Activated naive CD4-positive, alpha-beta T cell treated with anti-CD3 and anti-CD28 coated beads, Interleukin-2, amount 50 U/mL, for 72 hours (primary cell): ENCODE measurements at places on chromosomes 16 and 17. TPM values are rescaled to one million over a fixed set of nuclear protein-coding genes. Genes with fewer than 3 reads are reported as not detected.

DNA sequence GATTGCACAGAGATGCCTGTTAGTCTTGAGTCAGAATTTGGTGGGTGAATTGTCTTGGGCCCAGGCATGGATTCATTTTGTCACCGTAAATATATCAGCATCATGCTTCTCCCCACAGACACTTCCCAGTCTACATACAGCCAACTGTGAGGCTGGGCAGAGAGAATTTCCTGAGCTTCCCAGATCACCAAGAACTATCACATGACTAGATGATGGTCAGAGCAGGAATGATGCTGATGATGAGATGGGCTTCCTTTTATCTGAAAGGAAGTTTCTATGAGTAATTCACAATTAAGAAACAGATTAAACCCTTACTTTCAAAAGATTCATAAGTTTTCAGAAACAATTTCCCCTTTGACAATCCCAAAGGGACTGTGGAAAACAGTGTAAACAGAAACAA lies 323 bp upstream of the KRTAP9-9 start:
- DNase-seq: no peak

GLOD4 gene
- 63.3 TPM for total RNA-seq

- no peak for DNase-seq
Observed at GRCh38 chr17:80703142-80703478, 158.5 kb downstream of the RPTOR start.

DNA sequence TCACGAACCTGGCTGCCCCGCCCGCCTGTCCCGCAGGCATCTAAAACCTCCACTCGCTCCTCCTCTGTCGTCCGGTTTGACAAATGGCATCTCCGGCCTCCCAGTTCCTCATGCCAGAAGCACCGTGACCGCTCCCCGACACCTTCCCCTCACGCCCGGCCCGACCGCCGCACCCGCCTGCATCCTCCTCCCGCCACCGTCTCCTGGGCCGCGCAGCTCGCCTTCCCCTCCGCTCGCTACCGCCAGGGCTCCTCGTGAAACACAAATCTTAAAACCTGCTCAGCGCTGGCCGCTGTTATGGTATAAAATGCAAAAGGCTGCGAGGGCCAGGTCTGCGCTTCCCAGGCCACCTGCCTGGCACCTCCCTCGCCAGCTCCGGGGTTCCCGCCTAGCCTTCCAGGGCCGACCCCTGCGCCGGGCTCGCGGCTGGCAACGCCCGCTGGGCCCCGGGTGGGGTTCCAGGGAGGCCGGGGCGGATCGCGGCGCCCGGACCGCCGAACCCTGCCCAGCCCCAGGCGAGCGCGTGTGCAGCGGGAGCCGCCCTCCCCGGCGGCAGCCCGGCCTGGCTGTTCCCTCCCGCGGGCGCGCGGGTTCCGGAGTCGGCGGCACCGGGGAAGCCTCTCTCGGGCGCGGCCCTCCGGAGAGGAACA lies 488 bp downstream of the SPSB3 start:
- peak; percentile 42 for DNase-seq

DNA sequence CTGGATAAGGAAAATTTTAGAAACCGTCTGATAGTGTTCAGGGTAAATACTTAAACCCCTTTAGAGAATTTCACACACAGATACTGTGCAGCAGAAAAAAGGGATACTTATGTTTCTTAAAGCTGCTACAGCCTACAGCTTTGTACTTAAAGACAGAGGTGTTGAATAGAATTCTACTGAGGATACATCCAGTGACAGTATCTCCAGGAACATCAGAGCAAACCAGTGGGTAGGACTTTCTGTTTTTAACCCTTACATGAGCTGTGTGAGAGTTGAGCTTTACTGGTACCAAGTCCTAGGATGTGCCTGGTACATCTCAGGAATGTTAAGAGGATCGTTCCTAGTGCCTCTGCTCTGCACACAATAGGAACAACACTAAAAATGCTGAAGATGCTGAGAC lies 191.5 kb downstream of the FTO start:
- DNase-seq: no peak

DNA sequence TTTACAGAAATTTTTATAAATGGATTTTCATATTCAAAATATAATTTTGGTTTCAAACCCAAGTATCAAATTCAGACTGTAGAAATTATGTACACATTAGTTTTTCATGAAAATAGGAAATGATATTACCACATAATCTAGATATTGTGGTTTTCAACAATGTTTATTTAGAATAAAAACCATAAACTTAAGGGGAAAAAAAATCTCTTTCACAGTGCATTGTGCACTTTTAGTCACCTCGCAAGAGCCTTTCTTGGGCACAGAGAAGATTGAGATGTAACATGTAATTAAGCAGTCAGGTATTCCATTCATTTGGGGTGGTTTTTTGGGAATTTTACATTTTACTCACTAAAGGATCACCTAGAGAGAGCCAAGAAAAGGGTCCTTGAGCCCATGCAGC lies 104.0 kb downstream of the TANC2 start:
- DNase-seq: no peak

GRCh38 chr17:67280279-67280678 lies 35.3 kb upstream of the HELZ start:
- no peak for DNase-seq

GRCh38 chr16:1019231-1020090 lies 37.9 kb downstream of the SOX8 start:
- DNase-seq: no peak

- no peak for DNase-seq
Observed at GRCh38 chr17:53100126-53100525, 722.6 kb upstream of the KIF2B start.

SLC6A4 gene
- total RNA-seq: not detected

- DNase-seq: no peak
Observed at GRCh38 chr16:47316442-47317015, 144.3 kb downstream of the ITFG1 start.

GRCh38 chr17:795721-796120 lies 13.6 kb downstream of the MRM3 start:
- DNase-seq: no peak

GRCh38 chr17:2436316-2436905 lies 35.6 kb upstream of the MNT start:
- no peak for DNase-seq

DNA sequence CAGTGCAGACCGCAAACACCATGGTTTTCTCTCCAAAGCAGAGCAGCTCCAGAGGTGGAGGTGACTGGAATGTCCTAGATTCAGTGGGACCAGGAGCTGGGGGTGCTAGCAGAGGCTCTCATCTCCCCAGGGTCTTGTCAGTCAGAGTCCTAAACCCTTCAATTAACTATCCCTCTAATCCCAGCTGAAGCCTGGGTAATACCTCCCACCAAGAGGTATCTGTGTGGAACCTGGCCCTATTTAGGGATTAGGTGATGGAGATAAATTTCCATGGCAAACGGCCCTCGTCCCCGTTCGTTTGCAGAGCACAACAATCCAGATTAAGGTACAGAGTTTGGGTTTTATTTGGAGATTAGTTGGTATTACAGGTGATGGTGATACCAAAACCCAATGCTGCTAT lies 1.8 kb downstream of the SEBOX start:
- DNase-seq: no peak

ALDOC gene
- 220 TPM for total RNA-seq

GRCh38 chr17:71948703-71949422 lies 172.0 kb upstream of the SOX9 start:
- no peak for DNase-seq

DNA sequence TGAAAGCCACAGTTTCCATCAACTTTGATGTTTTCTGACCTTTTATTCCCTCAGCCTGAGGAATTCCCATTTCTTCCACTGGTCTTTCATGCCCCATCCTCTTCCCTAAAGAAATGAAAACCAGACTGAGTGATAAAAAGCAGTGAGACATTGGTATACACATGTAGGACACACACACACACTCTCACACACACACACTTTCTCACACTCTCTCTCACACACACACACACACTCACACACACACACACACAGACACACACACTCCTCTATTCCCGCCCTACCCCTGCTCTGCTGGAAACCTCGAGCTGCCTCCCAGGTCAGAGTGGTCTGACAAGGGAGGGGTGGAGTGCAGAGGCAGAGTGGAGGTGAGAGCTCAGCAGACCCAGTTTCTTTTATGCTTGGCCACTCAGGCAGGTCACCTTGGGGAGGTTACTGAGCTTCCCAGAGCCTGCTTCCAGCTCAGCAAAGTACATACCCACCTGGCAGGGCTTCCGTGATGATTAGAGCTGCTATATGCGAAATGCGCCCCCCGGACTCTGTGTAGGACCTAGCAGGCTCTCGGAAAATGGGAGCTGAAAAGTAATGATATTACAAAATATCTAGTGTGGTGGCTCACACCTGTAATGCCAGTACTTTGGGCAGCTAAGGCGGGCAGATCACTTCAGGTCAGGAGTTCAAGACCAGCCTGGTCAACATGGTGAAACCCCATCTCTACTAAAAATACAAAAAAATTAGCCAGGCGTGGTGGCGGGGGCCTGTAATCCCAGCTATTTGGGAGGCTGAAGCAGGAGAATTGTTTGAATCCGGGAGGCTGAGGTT lies 30.7 kb downstream of the CCR7 start:
- DNase-seq: peak; percentile 48

DNA sequence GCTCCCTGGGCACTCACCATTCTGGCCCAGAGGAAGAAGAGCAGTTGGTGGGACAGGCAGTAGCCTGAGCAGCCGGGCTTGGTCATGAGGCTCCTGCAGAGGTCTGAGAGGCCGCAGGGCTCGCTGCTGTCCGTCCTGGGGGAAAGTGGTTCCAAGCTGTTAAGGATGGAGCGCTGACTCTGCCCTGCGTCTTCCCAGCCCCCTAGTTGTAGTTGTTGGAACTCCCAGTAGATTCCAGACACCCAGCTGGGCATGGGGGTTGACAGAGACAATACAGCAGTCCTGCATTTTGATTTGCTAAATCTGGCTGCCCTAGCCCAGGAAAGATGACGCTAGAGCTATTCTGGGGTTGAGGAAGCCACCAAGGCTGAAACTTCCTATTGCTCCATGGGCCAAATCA lies 7.3 kb downstream of the C16orf89 start:
- DNase-seq: no peak

ADAP2 gene
- 1.3 TPM for total RNA-seq

RAB37 gene
- 3.4 TPM for total RNA-seq

DNA sequence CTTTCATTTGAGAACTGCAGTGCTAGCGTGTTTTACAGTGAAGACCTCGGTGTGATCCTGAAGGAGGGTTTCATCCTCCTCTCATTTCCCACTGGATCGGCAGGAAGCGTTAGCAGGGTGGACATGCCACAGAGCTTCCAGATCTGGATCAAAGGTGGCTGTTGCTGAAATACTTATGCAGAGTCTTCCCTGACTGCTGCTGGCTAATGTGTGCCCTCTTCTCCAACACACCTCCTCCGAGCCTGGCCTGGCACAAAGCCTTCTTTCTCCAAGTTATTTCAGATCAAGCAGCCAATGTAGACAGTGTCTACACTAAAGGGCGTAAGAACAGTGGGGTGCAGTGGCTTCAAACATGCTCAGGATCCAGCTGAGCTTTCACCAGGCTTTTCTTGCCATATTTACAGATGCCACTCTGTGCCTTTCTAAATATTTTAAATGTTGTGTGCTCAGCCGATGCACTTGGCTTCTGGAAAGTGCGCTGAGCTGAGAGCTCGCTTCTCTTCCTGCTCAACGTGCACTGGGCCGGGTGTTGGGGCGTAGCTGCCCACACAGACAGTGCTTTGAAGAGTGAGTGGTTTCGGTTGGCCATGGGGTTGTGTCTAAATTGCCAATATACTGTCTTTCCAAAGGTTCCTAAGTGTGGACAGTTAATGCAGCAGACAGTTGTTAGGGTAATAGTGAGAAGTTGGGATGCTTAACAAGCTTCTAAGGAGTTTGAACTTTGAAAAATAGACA lies 2.1 kb downstream of the ZNF750 start:
- no peak for DNase-seq

DNA sequence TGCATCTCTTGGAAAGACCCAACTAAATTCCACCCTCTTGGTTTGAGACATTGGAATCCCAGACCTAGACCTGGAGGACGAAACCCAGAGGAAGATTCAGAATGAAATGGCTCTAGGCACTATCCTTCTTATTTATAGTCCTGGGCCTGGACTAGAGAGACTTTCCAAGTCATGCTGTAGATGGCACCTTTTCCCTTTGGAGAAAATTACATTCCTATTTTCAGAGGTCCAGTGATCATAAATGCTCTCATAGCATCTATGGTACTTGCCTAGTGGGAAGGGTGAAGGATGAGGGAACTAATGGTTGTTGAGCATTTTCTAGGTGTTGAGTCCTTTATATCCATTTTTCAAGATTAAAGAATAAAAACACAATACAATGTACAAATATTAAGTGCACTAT lies 37.1 kb downstream of the SPACA3 start:
- no peak for DNase-seq

SPN gene
- 83.4 TPM for total RNA-seq

- no peak for DNase-seq
Observed at GRCh38 chr16:19685176-19685575, 32.9 kb downstream of the KNOP1 start.

- DNase-seq: no peak
Observed at GRCh38 chr17:66025551-66025950, 166.4 kb downstream of the CEP112 start.

DNA sequence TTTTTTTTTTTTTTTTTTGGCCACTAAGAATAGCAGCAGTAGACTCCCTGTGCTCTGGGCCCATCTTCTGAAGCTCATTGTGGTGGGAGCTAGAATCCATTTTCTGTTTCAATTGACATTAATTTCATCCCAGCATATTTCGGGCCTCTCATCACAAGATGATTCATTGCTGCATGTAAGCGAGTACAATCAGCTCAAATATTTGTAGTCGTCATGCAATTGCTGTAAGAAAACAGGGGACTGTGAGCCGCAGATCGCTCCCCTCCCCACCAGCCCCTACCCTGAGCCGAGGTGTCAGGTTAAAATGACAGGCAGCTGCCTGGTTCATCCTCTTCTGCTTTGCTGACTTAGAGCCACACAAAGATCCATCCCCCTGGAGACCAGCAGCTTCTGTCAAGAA lies 358.8 kb upstream of the CDH5 start:
- no peak for DNase-seq

- DNase-seq: no peak
Observed at GRCh38 chr17:4182043-4182442, 39.0 kb downstream of the CYB5D2 start.

GRCh38 chr16:55433030-55433429 lies 46.0 kb upstream of the MMP2 start:
- no peak for DNase-seq

ZNF750 gene
- total RNA-seq: not detected
